COR-L47 (cell line): ENCODE measurements at places on chromosomes 2 and 18.

DNA sequence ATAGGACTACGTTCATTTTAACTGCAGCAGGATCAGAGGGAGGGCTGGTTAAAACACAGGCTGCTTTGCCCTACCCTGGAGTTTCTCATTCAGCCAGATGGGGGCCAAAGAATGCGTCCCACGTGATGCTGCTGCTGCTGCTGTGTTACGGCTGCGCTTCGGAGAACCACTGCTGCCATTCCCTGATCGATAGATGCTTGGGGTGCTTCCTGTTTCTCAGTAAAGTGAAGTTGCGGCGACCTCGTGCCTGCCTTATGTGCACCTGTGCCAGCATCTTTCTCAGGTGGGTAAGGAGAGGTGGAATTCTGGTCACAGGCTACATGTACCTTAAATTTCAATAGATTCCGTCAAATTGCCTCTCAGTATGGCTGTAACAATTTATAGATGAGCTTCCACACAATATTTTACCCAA lies 24.7 kb upstream of the TOGARAM2 start:
- peak; percentile 18 for DNase-seq

DNA sequence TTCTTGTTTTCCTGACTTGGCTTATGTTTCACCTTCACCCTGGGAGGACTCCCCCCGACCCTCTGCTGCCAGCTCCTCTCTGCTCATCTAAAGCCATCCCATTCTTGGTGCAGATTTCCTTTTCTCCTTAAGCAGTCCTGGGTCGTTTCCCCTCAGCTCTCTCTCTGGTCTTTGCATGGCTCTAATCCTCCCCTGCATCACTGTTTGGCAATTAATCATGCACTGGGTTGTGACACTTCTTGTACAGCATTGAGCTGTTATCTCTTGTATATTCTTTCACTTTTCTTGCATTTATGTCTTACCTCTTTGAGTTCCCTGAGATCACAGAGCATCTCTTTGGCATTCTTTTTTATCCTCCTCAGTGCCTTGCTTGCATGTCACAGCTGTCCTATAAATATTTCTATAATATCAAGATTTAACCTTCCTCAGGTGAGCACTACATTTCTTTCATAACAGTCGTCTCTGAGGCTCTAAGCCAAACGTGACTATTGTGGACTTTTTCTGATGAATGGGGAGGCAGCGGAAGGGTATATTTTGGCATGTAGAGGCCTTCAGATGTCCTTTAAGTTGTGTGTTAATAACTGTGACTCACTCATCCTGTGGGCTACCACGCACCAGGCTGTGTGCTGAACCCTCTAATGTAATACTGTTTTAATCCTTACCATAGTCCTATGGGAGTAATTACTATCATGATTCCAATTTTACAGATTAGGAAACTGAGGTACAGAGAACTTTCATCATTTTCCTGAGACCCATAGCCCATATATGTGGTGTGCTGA lies 507.5 kb downstream of the SLC4A3 start:
- DNase-seq = no peak

DNA sequence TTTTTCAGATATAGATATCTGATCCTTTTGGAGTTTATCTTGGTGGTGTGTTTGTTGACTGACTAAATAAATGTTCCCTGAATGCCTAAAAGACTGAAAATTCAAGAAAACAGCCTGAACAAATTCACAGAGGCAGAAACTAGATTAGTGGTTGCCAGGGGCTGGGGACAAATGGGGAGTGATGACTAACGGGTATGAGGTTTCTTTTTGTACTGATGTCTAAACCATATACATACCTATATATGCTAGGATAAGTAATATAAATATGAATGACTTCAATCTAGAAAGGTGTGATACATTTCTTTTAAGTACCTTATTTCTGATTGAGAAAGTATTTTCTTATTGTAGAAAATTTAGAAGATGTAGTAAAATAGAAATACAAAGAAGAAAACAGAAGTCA lies 176.9 kb upstream of the PGAP1 start:
- no peak for DNase-seq

GRCh38 chr18:40907842-40908241 lies 1047.2 kb upstream of the PIK3C3 start:
- DNase-seq = peak; percentile 58

DNA sequence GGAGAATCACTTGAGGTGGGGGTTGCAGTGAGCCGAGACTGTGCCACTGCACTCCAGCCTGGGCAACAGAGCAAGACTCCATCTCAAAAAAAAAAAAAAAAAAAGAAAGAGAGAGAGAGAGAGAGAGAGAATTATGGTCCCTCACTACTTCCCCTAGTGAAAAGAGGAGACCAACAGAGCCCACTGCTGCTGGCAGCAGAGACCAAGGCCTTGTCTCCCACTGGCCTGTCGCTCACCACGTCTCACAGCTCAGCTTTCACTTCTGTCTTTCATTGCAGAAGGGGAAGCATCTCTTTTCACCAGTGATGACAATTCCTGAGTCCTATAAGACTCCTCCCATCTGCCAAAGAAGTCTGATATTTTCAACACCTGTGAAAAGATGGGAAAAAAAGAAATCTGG lies 81.3 kb downstream of the CLHC1 start:
- no peak for DNase-seq

DNA sequence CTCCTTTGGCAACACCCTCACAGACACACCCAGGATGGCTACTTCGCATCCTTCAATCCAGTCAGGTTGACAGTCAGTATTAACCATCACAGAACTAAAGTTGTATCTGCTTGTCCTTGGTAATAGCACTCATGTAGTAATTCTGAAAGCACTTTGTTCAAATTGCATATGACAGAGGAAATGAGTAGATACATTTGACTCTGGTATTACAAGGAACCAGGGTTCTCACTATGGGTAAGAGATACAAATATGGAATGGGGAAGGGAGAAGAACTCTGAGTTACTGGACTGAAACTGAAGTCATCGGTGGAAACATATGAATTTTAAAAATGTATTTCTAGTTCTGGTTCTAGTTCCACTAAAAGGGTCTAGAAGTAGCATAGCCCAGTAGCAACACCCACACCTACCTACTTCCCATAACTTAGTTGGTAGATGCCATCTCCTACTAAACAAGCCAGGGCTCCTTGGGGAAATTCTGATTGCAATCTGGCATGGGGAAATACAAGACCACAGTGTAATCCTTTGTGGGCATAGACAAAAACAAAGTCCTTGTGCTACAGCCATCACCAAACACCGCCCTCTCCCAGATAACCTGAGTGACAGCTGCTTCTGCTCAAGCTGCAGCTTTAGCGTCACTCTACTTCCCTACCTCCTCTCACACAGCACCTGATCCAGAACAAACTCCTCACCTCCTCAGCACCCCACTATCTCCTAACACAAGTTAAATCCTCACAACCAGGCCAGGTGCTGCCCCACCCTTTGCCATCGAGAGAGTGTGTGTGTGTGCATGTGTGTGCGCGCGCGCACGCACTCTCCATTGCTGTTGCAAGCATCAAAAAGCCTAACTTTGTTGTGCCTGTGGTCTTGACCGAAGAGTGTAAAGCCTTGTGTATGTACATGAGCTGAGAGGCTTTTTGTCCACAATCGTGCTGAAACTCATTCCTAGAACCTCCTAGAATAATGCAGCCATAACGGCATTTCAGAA lies 31.4 kb upstream of the CD226 start:
- no peak for DNase-seq

- no peak for DNase-seq
Observed at GRCh38 chr2:208830203-208830602, 423.6 kb downstream of the PTH2R start.

GRCh38 chr2:100894105-100894795 lies 74.3 kb downstream of the NPAS2 start:
- DNase-seq = no peak

- peak; percentile 82 for DNase-seq
Observed at GRCh38 chr2:200483729-200484198, 26.1 kb downstream of the KCTD18 start.

GRCh38 chr2:35585972-35586371 lies 769.6 kb upstream of the CRIM1 start:
- DNase-seq = no peak

DNA sequence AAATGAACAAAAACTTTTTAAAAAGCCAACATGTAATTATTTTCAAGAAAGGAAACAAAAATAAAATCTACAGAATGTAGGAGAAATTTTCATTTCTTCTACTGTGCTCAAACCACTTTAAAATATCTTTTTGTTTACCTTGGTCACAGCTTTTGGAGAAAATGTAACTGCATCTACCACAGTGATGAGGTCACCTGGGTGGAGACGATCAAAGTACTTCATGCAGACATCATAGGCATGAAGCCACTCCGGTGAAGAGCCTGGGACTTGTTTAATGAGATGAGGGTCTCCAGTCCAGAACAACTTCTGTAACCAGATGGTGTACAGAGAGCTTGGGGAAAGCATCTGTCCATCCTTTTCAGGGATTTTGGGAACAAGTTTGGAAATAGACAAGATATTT lies 285.8 kb downstream of the NBAS start:
- DNase-seq = no peak

- no peak for DNase-seq
Observed at GRCh38 chr18:67845035-67845434, 328.5 kb upstream of the DSEL start.

DNA sequence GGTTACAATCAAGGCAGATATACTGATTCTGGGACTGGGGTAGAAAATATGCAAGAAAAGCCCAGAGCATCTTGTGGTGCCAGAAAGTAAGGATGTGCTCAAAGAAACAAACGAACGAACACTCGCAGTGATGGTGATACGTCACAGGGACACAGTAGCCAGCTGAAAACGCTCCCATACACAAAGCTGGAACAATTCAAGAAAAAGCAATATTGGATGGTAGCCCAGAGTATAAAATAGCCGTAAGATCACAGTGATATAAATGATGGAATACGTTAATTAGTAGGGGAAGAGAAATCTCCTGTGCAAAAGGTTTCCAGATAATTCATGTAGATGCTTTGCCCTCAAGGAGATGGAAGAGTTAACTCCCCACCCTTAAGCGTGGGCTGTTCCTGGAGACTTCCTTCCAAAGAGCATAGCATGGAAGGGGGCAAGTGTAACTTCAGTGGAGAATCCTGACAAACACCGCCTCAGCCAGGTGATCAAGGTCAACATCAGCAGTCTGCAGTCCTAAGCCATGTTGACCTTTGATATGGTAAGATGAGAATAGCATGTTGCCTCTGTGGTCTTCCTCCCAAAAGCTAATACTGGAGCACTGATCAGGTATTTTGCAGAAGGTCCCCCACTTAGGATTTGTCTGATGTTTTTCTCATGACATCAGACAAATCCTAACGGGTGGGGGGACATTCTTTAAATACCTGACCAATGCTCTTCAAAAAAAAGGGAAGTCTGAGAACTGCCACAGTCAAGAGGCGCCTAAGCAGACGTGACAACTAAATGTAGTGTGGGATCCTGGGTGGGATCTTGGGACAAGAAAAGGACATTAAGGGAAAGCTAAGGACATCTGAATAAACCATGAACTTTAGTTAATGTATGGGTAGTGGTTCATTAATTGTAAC lies 99.0 kb downstream of the NCK2 start:
- DNase-seq = no peak

GRCh38 chr2:104443145-104443544 lies 410.8 kb upstream of the POU3F3 start:
- DNase-seq = no peak

GRCh38 chr2:134370655-134371445 lies 117.0 kb downstream of the MGAT5 start:
- no peak for DNase-seq

GRCh38 chr2:675982-676646 lies 1.1 kb downstream of the TMEM18 start:
- DNase-seq = peak; percentile 70

DNA sequence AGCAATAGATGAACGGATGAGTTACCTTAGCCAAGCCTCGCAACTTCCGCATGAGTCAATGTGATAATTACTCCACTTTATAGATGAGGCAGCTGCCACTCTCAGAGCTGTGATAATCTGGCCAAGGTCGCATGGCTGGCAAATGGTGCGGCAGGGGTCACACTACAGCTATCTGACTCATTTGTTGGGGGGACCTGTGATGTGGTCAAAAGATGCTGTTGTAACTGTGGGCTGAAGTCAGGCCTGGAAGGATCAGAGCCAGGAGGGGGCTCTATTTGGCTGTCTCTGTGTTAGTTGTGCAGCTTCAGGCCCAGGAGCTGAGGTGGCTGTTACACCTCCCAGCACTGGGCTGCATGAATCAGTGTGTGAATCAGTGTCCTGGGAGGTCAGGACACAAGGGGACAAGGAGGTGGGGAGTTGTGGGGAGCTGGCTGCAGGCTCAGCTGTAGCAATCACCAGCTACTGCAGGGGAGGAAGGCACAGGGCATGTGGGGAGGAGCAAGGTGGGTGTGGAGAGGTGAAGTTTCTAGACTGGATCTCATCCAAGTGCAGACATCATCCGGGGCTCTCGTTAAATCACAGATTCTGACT lies 33.1 kb downstream of the NGEF start:
- no peak for DNase-seq

GRCh38 chr2:42800981-42801380 lies 8.6 kb upstream of the HAAO start:
- DNase-seq = no peak

DNA sequence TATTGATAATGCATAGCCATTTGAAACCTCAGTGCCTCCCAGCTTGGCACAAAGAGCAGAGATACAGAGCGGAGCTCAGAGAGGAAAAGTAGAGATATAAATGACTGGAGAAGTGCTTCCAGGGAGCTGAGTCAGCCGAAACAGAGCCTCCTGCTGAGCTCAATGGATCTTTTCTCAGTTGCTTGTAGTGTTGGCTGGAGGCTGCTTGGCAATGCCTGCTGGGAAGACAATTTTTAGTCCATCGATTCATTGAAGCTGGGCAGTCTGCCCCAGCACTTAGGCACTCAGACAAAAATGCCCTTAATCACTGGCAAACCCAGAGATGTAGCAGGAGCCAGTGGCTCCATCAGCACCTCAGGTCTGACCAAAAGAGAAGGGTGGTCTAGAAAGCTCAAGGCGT lies 81.3 kb upstream of the SETBP1 start:
- DNase-seq = no peak

DNA sequence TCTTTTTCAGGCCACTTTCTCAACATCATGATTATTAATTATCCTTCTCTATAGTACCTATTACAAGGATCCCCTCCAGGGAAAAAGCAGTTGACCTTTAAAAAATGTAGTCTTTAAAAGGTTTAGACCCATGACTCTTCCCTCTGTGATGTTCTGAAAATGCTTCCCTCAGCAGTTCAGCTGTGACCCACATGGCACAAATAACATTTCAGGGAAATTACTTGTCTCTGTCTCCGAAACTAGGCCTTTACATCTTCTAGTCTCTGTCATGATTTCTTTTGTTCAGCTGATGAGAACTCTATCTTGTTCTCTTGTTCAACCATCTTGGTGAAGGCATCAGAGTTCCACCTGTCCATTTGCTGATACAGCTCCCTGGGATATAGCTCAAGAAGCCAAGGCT lies 28.3 kb downstream of the LGALSL start:
- DNase-seq = no peak

- DNase-seq = no peak
Observed at GRCh38 chr2:205713086-205713485, 30.8 kb downstream of the NRP2 start.

DNA sequence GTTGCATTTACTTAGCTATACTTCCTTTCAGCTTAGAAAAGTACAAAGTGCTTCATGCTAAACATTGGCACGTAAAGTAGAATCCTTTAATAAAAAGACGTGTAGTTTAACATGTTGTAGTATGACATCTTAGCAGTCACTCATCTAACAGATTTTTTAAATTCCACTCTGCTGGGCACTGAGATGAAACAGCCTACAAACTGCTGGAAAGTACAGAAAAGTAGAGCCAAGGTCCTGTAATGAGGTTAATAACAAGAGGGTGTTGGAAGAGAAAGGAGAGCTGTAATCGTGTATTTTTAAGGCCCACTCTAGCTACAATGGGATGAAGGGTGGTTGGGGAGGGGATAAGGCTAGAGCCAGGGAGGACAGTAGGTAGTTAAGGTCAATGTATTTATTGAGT lies 10.7 kb downstream of the CD8A start:
- DNase-seq = no peak

- DNase-seq = no peak
Observed at GRCh38 chr2:120291401-120292311, 39.0 kb downstream of the RALB start.
